Hepatic stellate cell (primary cell): ENCODE measurements at places on chromosomes 2 and 18.

DNA sequence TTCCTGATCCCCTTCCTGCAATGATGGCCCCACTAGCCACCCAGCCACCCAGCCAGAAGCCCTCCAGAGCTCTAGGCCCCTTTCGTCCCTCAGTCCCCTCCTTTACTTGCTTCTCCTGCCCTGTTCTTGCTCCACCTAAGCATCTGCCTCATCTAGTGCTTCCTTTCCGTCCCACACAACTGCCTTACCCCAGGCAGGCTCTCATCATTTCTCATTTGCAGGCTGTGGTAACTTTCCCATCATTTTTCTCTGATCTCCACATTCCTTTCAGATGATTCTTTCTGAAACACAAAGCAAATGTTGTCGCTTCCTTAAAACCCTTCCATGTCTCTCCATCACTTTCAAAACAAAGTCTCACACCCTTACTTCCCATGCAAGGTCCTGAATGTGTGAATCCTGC, 459.8 kb downstream of the METTL4 start:
- no peak for DNase-seq

- DNase-seq = no peak
These were observed 119.0 kb upstream of the ZBTB14 start for GRCh38 chr18:5414546-5414945.

GRCh38 chr2:46091961-46092667, 205.1 kb upstream of the EPAS1 start:
- no peak for DNase-seq

GRCh38 chr18:68447286-68447685, 267.6 kb downstream of the TMX3 start:
- no peak for DNase-seq

DNA sequence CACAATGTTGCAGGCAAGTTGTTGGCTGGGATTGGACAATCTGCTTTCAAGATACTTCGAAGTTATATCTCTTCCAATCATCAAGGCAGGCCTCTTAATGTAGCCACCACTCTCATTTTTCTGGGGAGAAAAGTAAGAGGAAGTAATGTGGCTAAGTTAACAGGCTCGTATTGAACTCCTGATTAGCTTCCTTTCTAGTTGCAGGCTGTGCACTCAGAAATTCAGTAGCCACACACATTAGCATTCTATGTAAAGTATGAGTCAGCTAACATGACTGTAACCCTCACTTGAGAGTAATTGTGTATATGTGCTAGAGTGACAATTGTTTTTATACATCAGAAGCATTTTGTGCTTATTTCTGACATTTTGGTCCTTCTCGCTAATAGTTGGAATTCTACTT, 3.3 kb downstream of the TWSG1 start:
- no peak for DNase-seq

DNA sequence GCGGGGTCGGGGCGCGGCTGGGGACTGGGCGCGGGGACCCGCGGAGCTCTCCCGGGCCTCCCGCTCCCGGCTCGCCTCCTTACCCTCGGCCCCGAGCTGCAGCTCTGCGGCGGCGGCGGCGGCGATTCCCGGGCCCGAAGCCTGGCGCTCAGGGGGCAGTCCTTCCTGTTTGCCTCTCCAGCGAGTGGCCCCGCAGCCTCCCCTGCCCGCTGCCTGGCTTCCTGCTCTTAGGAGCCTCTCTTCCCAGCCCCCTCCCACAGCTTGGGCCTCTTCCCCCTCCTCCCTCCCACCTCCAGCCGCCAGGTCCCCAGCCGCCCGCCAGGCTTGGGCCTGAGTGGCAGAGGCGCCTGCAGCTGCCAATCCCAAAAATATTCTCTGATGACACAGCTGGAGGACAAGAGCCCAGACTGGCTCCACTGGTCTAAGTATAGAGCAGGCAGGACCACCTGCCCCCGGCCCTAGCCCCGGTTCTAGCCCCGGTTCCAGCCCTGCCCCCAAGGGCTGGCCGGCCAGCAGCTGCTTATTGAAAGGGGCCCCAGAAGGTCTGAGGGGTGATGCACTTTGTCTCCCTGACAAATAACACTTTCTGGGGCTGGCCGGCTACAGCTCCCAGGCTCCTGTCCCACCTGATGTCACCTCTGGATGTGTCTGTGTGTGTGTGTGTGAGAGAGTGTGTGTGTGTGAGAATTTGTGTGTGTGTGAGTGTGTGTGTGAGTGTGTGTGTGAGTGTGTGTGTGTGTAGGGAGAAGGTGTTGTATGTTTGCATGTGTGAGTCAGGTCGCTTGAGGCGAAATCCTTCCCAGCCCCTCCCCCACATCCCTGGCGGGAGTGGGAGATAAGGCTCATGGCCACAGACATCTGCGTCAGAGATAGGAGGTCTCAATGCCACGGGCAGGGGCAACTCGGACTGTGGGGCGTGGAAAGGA, at the start of gene OBSL1:
Gene OBSL1 (minus strand): TSS at position 229 of the 926 bp plus-strand sequence. CDS start 307 bp downstream, outside the sequence.
- DNase-seq = peak; percentile 81

- DNase-seq = peak; percentile 54
These were observed 711 bp downstream of the SFXN5 start for GRCh38 chr2:73070643-73071359.

DNA sequence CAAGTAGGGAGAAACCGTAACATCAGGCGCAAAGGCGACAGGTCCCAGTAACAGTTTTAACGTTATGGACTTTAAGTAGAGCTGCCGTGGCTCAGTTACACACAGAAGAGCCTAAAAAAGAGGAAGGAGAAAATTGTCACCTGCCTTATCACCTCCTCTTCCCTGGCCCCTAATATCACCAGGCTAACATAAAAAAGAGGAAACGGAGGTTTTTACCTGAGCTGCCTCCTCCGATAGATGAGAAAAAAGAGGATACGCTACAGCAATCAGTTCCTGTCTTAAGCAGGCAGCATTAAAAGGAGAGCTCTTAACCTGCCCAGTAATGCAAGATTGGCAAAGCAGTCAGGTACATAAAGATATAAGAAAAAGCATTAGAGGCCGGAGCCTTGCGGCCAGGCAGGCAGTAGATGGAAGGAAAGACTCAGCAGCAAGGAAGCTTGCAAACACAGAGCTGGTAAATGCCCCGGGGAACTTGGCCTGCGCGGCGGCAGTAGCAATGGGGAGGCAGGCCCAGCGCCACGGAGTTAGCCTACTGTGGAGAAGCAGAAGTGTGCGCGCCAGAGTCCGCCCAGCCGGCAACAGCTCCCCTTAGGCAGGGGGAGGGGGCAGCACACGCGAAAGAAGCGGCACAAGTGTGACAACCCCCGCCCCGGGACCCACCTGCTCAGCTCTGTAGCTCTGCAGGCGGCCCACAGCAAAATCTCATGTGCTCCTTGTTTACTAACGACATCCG, 116.3 kb upstream of the SCN7A start:
- DNase-seq = no peak

DNA sequence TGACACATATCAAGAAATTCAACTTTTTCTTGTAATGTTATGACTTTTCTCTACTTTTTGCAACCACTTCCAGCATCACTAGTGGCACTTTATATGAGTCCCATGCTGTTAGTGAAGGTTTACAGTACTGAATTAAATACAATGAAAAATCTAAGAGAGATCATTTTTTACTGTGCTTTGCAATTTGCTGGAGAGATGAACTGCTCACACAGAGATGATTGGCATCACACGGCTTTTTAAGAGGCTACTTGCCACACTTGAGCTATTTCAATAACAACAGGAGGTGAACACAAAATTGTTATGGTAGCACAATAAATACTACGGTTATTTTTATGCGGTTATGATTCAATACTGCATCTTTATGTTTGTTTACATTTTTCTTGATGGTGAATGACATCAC, 88.9 kb downstream of the DAW1 start:
- no peak for DNase-seq

DNA sequence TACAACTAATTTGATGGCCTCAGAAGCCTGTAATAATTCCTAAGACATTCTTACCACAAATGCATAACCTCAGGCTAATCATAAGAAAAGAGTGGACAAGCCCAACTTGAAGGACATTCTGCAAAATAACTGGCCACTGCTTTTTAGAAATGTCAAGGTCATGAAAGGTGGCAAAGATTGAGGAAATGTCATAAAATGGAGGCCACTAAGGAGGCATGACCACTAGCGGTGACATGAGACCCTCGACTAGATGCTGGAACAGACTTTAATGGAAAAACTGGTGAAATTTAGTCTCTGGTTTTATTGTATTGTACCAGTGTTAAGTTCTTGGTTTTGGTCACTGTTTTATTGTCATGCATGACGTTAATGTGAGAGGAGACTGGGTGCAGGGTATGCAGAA, 78.6 kb downstream of the SP3 start:
- DNase-seq = no peak

DNA sequence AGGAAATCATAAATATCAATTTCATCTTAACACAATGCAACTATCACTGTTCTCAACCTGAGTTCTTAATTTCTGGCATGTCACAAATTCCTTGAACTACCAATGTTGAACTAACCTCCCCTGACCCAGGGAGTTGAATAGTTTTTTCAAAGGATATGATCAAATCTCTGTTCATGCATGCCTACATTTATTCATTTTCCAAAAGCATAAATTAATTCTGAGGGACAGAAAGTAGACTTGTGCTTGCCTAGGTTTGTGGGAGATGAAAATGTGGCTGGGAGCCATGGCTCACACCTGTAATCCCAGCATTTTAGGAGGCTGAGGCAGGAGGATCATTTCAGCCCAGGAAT, 175.7 kb downstream of the TGIF1 start:
- no peak for DNase-seq

DNA sequence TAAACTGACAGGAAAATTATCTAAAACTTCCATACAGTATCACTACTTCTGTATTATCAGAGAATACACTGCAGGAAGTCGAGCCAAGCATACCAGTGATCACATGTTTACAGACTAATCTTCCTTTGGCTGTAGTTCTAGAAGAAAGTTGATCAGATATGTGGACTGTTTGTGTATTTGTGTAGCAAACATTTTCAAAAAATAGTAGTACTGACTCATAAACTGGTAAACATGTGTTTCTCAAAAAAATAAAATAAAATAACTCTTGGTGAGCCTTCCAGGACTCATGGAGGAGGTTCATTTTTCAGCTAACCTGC, 148.9 kb upstream of the SLC39A10 start:
- DNase-seq = no peak

GRCh38 chr2:37625156-37625555, 46.3 kb downstream of the CDC42EP3 start:
- DNase-seq = no peak

DNA sequence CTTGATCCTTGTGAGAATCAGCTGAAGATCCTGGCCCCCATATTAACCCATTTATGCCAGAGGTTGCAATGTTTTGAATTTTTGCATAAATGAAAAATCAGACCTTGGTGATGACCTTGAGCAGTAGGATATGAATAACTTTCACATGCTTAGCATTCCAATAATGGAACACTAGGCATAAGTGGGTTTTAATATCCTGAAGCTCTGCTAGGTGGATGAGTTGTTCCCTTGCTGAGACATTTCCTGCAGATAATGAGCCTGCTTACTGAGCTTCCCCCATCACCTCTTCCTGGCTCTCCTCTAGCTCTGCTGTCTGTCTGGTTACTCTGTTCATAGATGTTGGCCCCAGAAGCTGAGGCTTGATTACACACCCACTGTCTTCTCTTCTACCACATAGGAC, 25.5 kb upstream of the SEC11C start:
- DNase-seq = no peak

DNA sequence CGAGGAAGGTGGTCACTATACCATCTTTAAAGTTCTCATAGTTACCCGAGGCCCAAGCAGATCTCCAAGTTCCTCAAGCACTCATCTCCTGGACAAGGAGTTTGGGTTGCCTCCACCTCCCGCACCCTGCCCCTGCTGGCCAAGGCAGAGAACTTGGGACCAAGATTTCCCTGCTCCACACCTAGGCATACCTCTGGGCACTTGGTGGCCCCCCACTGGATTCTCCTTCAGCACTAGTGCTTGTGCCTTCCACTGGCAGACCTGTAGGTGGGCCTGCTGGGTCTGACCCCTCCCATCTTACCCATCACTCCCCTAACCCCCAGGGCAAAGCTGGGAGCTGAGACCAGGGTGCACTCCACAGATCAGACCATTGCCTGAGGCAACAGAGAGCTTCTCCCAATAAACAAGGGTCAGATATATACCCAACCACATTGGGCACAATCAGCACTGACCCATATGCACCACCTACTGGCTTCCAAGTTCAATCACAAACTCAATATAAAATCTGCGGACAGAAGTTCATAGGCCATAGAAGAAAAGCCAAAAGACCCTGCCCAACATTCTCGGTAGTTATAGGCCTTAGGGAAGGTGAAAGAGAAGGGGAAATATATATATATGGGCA, 244.2 kb downstream of the EXOC6B start:
- DNase-seq = no peak

DNA sequence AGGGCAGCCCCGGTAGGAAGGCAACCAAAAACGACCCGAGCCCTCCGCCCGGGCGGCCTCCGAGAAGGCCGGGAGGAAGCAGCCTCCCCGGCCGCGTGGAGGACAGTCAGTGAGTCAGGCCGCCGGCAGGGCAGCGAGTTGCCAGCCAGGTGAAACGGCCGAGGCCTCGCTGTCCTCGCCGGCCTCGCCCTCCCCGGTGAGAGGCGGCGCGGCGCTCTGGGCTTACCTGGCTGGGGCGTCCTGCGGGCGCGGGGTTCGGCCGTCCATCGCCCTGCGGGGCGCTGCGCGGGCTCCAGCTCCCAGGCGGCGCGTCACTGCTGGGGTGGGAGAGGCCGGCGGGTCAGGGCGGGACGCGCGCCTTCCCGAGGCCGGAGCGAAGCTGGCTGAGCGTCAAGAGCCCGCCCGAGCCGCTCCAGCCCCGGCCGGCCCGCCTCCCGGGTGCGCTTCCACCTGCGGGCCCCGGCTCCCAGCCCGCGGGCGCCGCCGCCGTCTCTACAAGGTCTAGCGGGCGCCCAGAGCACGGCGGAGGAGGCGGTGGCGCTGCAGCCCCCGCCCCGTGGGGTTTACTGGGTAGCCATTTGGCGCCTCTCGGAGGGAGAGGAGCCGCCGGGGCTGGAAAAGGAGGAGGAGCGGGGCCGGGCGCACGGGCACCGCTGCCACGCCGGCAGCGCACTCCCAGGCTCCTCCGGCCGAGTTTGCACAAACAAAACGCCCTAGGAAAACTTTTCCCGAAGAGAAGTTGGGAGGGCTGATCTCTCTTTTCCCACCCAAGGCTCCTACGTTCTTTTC, 499 bp downstream of the COBLL1 start:
- DNase-seq = peak; percentile 71
